K562 (cell line): ENCODE measurements at places on chromosomes 5 and 9.

DNA sequence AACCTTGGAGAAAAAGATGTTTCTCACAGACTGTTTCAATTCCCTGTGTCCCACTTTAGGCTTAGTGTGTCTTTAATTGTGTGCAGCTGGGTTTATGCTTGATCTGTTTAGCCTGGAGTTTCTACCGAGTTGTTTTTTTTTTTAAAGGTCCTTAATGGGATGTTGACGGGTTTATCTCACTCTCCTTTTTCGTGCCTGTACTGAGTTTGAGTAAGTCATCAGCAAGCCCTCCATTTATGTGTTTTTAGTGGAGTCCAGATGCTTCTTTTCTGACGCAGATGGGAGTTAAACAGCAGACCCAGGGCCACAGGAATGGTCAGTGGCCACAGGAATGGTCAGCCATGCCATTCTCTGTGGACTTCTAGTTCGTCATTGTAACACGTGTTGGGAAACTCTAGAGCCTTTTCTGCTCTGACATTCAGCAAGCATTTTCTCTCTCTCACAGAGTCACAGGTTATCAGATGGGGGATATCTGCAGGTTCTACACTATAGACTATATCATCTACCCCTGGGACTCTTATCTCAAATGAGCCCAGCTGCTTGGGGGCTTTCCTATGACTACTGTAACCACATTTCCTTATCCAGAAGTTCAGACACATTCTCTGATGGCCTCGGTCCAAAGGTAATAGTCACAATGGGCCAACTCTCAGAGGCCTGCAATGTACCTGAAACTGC is 190.5 kb downstream of the TTLL11 start:
- DNase-seq: no peak

GRCh38 chr5:179874536-179875292 is 16.1 kb upstream of the MRNIP start:
- no peak for DNase-seq

DNA sequence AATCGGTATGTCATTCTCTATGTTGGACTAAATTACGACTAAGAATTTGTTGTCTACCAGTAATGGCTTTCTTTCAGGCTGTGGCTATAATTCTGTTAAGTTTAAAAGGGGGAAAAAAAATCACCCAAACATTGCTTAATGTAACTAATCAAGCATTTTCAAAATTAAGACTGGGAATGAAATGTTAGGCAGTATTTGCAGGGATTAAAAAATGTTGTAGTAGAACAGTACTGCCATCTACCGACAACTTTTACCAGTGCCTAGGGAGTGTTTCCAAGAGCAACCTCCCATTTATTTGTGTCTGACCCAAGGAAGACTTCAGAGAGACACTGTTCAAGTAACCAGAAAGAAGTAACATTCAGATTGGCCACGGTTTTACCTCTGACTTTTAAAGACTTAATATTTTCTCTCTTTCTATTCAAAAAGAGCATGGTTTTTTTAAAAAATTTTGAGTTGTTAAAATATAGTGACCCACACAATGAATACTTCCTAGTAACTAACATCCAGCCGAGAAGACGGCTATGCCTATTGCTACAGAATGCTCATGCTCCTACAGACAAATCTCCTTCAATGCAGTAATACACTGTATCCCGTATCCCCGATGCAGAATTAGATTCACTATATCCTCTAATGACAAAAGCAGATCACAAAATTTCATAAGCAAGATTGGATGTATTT is 92.4 kb downstream of the ARL15 start:
- DNase-seq: peak; percentile 25

DNA sequence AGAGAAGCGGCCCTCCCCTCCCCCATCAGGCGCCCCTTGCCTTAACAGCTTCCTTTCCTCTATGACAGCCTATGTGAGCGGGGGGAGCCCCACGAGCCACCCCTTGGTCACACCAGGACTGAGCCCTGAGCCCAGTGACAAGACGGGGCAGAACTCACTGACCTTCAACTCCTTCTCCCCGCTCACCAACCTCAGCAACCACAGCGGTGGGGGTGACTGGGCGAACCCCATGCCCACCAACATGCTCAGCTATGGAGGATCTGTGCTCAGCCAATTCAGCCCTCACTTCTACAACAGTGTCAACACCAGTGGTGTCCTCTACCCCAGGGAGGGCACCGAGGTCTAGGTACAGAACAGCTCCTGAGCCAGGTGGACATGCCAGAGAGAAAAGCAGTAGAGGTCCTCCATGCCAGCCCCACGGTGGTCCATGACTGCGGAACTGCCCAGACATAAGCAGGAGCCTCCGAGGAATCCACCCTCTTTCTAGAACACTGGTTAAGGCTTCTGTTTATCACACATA is 2.6 kb downstream of the FOXI1 start:
- DNase-seq: no peak

DNA sequence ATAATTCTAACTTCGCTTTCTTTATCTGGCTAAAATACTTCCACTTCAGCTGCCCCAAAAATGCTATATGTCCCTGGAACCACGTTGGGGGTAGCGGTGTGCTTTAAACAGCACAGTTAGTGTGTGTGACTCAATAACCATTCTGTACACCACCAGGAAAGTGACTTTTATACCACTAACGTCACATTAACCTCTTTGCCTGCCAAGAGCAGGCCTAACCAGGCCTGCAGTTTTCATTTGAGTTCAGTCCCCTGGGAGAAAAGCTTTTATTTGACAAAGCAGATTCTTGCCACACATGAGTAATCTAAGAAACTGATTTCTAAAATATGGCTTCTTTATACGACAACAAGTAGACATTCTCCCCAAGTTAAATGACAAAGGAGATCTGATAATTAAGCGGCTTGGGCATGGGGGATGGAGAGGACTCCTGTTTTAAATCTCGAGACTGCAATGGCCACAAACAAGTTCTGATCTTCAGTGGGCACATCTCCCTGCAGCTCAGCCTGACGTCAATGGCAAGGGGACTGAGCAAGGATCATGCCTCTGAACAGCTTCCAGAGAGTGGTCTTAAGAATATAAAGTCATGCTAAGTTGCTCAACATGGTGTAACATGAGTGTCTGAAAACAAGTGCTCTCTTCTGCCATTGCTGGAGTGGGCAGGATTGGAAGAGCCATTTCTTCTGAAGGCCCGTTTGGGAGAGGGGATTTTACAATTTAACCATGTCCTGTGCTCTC is 91.8 kb downstream of the GLIS3 start:
- no peak for DNase-seq

- DNase-seq: no peak
These were observed 172.5 kb downstream of the CRB2 start for GRCh38 chr9:123528501-123528900.

- DNase-seq: no peak
These were observed 421.9 kb downstream of the CDH10 start for GRCh38 chr5:24222876-24223275.

DNA sequence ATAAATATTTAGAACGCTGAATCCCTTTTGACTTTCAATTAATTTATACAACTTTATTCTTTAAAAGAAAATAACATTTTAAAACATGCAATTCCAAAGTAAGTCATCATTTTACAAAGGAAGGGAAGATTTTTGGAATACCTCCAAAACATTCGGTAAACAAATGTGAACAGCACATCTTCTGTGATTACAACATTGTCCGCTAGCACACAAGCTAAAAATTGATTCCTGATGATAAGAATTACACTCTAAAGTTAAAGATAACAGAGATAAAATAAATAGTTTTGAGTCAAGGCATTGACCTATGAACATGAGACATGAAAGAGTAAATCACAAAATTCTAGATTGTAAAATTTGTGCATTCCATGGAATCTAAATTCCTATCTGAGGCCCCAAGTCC is 56.2 kb upstream of the TRAF1 start:
- no peak for DNase-seq

DNA sequence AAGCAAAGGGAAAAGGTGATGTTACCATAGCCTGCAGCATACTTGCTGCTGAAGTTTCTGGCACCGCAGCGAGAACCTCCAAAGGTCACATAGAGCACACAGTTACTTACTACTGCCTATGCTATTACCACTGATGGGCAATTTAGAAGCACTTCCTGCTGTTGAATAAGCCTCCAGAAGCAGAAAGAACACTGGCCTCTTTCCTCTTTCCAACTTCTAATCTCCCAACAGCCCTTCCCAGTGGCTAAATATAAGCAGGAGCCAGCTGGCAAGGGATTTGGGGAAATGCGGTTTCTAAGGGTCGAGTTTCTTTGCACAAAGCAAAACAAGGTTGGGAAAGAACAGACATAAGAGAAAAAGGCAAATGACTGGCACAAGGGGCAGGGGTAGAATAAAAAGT is 669.2 kb upstream of the ACO1 start:
- no peak for DNase-seq

DNA sequence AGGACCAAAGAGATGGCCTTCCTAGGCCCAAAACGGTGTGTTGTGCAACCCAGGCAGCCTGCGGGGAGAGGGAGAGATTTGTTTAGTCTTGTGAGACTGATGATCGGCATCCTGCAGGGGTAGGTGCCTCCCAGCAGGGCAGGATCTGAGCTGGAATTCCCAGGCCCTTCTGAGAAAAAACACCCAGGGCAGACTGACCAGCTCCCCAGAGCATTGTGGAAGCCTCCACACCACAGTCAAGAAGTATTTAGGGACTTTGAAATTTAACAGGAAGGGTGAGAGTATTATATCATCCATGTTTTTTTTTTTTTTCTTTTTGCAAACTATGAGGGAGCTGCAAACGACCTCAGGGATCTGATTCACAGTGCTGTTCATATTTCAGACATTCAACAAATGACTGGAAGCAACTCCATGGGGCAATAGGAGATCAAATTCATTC is 104.5 kb upstream of the LHFPL2 start:
- DNase-seq: no peak

- no peak for DNase-seq
These were observed 109.4 kb downstream of the CMYA5 start for GRCh38 chr5:79798893-79799590.

DNA sequence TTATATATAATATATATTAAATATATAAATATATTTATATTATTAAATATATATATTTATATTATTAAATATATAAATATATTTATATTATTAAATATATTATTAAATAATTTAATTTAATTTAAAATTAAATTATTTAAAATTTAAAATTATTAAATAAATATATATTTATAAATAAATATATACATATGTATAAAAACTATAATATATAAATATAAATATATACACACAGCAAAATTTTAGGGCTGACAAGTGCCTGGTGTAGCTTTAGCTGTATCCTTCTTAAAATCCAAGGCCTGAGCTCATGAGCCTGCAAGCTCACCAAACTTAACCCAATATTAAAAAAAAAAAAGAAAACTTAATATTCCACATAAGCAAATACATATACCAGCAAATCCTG is 53.2 kb downstream of the UBAP2 start:
- no peak for DNase-seq

DNA sequence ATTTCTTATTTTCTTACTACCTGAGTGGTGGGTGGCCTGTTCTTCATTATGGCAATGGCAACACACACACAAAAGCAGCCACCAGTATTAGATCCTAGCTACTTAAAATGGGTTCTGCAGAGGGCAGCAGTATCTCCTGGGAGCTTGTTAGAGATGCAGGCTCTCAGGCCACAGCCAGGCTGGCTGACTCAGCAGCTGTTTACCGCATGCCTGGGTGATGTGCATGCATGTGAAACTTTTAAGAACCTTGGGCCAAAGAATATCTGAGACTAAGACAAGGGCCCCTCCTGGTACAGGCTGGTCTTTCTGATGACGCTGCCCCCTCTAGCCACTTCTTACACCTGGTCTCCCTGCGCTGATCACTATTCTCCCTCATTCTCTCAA is 399.0 kb downstream of the MED10 start:
- no peak for DNase-seq

- no peak for DNase-seq
These were observed 910 bp downstream of the TDRD7 start for GRCh38 chr9:97412626-97413385.

DNA sequence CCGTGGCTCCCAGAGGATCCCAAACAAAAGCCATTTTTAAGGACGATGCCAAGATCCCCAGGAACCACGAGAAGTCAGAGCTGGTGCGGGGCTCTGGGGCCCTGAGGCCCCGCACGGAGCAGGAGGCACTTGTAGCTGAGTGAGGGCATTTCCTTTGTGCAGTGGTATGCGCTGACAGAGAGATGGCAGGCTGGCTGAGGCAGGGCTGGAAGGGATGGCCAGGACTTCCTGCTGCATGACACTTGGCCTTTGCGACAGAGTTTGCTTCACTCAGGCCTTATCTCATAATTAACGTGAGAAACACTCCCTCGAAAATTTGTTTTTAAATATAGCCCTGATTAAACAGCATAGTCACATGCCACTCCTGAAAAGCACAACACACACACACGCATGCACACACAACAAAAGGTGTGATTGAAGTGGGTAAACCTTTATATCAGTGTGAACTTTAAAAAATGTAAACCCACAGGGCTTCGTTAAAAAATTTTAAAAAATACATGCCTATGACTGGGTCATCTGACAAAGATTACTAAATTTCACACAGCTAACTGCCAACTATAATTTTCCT is 536.6 kb downstream of the PDE4D start:
- DNase-seq: no peak

DNA sequence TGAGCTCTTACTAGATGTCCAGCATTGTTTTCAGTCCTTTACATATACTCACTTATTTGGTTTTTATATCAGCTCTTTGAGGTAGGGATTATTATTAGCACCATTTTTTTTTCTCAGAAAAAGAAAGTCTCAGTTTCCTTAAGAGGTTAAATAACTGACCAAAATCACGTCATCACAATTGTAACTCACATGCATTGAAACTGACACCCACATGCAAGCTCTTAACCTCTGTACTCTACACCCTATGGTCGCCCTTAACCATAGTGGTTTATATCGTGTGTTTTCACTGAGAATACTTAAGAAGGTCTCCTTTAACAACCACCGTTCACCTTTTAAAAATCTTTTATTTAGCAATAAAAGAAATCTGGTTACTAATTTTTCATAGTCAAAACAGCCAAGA is 61.0 kb downstream of the PRDM6 start:
- no peak for DNase-seq

- no peak for DNase-seq
These were observed 155.1 kb downstream of the BNC2 start for GRCh38 chr9:16715404-16715803.

DNA sequence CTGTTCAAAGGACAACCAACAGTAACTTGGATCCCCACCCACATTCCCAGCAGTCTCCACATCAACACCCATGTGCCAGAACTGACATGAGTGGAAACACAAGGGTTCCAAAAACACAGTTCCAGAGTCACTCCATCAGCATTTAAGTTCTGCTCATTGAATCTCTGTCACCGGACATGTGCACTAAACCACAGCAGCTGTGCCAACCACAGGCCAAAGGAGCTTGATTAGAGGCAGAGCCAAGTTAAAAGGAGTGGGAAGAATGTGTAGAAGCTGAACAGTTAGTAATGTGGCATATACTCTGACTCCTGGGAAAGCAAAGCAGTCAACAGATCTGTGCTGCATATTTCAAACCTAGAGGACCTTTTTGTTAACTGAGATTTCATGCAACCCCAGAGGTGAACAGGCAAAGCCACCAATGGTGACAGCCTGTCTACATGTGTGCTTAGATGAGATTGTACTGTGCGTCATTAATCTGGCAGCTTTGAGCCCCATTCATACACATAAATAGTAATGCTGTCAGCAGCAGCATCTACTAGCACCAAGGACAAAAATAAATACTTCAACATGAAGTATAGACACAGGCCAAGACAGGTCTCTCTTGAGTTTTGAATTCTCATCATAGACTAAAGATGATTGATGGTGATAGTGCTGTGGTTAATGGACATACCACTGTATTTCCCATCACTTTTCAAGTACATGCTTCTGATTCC is 16.4 kb upstream of the FST start:
- no peak for DNase-seq

GRCh38 chr9:14296495-14297113 is 17.3 kb downstream of the NFIB start:
- DNase-seq: no peak

- DNase-seq: no peak
These were observed 688.2 kb upstream of the CDH6 start for GRCh38 chr5:30505014-30505886.
